Activated T-cell treated with anti-CD3 and anti-CD28 coated beads, Interleukin-2, amount 50 U/mL, for 72 hours (primary cell): ENCODE measurements at places on chromosomes 6 and 20. TPM values are rescaled to one million over a fixed set of nuclear protein-coding genes. Genes with fewer than 3 reads are reported as not detected.

DNA sequence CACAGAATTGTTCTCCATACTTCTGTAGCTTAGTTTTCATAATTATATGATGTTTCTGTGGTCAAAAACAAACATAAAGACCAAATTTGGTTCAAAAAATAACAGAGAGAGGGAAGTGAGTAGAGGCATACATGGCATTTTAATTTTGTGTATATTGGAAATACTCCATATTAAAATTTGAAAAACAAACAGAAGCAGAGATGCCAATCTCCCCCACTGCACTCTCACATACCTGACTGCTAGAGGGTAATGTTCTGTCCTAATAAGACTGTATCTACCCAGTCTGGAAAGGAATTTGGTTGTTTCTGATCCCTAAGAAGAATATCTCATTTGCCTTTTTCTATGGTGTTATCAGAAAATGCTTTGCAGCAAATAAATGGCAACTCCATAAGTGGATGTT, 959.0 kb upstream of the FLRT3 start:
- no peaks in the 10 kb centered on the region for H3K4me1 ChIP-seq
- H3K27ac ChIP-seq, result no peak overlapping the region

SAMD10 gene
- total RNA-seq, result 54.6 TPM

DNA sequence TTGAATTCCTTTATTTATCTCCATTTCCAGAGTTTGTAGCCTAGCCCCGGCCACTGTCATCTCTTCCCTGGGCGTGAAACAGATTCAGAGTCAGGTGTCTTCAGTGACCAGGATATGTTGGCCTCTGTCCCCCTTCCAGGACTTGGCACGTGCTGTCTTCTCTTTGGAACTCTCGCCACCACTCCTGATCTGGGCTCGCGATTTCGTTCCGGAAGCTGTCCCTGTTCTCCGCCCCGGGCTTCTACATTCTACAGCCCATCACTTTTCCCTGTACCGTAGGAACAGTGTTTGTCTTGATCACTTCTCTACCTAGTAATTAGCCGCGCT, 739 bp downstream of the GSS start:
- H3K4me1 ChIP-seq, result peaks cover 25% of the 10 kb centered on the region
- H3K36me3 ChIP-seq, result peaks cover 7% of the 10 kb centered on the region
- no peak for DNase-seq
- H3K27ac ChIP-seq, result peak overlapping the region; percentile 76
- peak overlapping the region; percentile 89 for H3K4me3 ChIP-seq
- no peaks in the 10 kb centered on the region for H3K27me3 ChIP-seq

DNA sequence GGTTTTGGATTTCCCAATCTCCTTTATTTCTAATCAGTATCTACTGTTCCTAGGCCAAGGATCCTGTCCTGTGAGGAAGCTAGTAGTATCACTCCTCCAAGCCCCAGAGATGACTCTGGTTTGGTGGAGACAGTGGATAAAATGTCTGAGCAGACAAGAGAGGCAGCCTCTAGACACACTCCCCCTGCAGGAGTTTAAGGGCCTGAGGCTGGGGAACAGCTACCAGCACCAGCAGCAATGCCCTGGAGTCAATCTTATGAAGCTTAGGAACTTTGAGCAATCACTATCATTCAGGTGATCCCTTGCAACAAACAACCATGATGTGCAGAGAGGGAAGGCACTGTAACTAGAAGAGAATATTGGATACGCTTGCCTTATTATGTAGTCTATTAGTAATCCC, 384.7 kb upstream of the ID4 start:
- no peaks in the 10 kb centered on the region for H3K4me1 ChIP-seq
- H3K36me3 ChIP-seq, result no peaks in the 10 kb centered on the region
- DNase-seq, result no peak

DNA sequence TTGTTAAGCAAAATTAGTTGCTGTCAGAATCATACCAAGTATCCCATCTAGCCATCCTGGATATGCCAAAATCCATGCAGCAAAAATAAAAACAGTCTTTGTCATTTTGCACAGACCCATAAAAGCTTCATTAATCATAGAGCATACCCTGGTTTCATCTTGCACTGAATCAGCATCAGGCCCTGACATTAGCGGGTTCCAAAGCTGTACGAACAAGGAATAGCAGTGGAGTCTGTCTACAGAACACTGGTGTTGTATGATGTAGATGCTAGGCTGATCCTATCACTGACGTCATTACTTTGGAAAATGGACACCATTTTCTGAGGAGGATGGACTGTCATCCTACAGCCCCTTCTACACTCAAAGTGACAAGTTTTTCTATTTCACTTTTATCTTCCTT, 315.6 kb downstream of the ESR1 start:
- H3K4me1 ChIP-seq, result no peaks in the 10 kb centered on the region
- DNase-seq, result no peak
- no peak overlapping the region for H3K4me3 ChIP-seq
- H3K27ac ChIP-seq, result no peak overlapping the region
- peaks cover 2% of the 10 kb centered on the region for H3K36me3 ChIP-seq

- H3K4me1 ChIP-seq, result peaks cover 10% of the 10 kb centered on the region
- H3K36me3 ChIP-seq, result no peaks in the 10 kb centered on the region
- H3K27me3 ChIP-seq, result peaks cover 41% of the 10 kb centered on the region
- H3K27ac ChIP-seq, result no peak within 1 kb of the TSS
- H3K4me3 ChIP-seq, result peak within 1 kb of the TSS; percentile 27
- DNase-seq, result no peak
Observed at GRCh38 chr20:63471981-63472831, at the start of gene KCNQ2. TSS of gene KCNQ2 (minus strand) at chr20:63472655. CDS start at chr20:63472463, 192 bp downstream.

- H3K4me3 ChIP-seq, result no peak overlapping the region
- DNase-seq, result no peak
- H3K27me3 ChIP-seq, result peaks cover 82% of the 10 kb centered on the region
- peaks cover 2% of the 10 kb centered on the region for H3K36me3 ChIP-seq
- H3K27ac ChIP-seq, result no peak overlapping the region
Observed at GRCh38 chr6:133895573-133896343, 6.8 kb downstream of the TCF21 start.

DNA sequence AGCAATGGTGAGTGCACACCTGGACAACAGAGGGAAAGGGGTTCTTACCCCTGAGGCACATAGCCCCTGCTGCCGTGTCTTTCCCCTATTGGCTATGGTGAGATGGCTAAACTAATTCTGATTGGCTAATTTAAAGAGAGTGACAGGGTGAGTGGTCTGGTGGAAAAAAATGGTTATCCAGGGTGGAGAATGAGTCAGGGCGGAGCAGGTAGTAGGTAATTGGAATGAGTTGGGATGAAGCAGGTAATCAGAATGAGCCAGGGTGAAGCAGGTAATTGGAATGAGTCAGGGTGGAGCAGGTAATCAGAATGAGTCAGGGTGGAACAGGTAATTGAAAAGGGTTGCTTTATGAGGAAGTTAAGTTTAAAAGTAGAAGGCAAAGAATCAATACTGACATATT, 200.3 kb downstream of the EYA4 start:
- no peak for DNase-seq
- no peaks in the 10 kb centered on the region for H3K4me1 ChIP-seq
- no peaks in the 10 kb centered on the region for H3K36me3 ChIP-seq
- no peak overlapping the region for H3K27ac ChIP-seq
- H3K4me3 ChIP-seq, result no peak overlapping the region

- peaks cover 37% of the 10 kb centered on the region for H3K27me3 ChIP-seq
- peaks cover 7% of the 10 kb centered on the region for H3K36me3 ChIP-seq
- no peak overlapping the region for H3K27ac ChIP-seq
- peak overlapping the region; percentile 13 for H3K4me3 ChIP-seq
Observed at GRCh38 chr6:3159805-3160781, 2.7 kb upstream of the TUBB2A start.

DNA sequence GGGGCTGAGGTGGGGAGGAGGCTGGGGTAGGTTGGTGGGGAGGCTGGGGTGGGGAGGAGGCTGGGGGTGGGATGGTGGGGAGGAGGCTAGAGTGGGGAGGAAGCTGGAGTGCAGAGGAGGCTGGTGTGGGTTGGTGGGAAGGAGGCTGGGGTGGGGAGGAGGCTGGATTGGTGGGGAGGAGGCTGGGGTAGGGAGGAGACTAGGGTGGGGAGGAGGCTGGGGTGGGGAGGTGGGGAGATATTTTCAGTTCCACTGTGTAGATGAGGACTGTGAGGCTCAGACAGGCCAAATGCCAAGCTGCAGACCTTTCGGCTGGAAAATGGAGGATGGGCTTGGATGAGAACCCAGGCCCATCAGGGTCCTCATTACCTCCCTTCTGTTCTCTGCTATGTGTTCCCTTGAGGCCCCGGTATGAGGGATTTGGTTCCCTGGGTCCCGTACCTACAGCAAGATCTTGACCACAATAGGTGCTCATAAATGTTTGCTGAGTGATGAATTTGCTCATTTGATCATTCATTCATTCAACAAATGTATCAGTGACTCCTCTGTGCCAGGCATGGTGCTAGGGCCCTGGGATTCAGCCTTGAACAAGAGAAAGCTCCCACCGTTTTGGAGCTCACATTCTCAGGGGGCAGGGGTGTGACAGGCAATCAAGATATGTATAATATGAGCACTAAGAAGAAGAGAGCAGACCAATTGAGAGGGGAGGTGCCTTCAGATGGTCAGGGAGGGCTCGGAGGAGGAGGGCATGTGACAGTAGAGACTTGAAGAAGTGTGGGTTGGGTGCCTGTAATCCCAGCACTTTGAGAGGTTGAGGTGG, 36.1 kb upstream of the NOL4L start:
- no peak overlapping the region for H3K27ac ChIP-seq
- no peak for DNase-seq
- H3K36me3 ChIP-seq, result no peaks in the 10 kb centered on the region

GRCh38 chr20:47365023-47365764, 8.7 kb upstream of the ZMYND8 start:
- H3K36me3 ChIP-seq, result no peaks in the 10 kb centered on the region
- H3K27ac ChIP-seq, result no peak overlapping the region
- DNase-seq, result no peak

DNA sequence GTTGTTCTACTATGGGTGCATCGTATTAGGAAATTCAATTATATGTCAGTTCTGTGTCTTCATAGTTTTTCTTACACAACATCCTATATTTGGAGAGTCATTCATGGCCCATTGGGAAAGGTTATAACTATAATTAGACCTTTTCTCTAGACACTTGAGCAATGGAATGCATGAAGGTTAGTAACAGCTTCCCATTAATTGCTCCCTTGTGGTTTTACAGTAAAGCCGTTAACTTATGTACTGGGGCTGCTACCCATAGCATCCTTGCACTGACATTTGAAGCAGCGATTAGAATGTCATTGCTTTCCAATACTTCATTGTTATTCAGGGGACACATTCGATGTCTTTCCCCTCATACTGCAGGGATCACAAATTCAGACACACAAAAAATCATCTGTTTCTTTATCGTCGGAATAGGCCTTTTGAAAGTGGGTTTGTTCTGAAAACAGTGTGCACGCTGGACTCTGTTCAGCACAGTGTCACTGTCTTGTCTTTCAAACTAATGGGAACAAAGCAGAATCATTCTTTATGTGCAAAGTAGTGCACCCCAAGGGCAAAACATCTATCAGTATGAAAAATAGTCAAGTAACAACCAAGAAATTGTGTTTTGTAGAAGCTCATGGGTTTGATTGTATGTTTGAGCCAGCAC, 634.3 kb upstream of the MAP3K7 start:
- no peak for DNase-seq
- H3K4me3 ChIP-seq, result no peak overlapping the region
- H3K27me3 ChIP-seq, result no peaks in the 10 kb centered on the region
- no peak overlapping the region for H3K27ac ChIP-seq
- H3K36me3 ChIP-seq, result no peaks in the 10 kb centered on the region

DNA sequence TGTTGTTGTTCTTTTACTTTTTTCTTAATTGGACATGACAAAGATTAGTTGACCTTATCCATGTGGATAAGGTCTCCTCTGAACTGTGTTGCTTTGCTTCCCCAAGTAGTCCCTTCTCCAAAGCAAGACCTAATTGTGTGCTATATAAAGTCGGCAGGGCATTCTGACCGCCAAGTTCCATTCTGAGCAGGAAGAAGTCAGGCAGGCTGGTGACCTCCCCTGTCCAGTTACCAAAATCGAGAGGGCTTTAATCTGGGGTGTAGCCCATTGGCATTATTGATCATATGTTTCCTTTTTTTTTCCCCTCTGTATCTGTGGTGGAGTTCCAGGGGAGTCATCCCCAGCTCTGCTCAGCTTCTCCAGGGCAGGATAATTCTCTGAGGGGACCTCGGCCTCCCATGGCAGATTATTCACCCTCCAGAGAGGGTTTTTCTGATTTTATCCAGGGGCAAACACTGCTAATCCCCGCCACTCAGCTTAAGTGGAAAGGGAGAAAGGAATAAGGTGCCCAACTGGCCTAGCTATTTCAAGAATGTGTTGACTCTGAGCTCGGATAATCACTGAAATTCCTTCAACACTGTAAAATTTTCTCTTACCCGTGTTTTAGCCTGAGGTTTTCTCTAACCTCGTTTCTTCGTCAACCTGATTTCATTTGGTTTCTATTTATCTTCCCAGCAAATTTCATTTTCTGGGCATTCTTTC, 71.8 kb upstream of the L3MBTL3 start:
- H3K4me3 ChIP-seq, result no peak overlapping the region
- no peaks in the 10 kb centered on the region for H3K36me3 ChIP-seq
- H3K27me3 ChIP-seq, result peaks cover 28% of the 10 kb centered on the region

- H3K4me1 ChIP-seq, result peaks cover 19% of the 10 kb centered on the region
- no peaks in the 10 kb centered on the region for H3K36me3 ChIP-seq
- no peak for DNase-seq
- H3K4me3 ChIP-seq, result no peak overlapping the region
Observed at GRCh38 chr20:53716395-53716794, 122.8 kb upstream of the ZNF217 start.

COL12A1 gene
- total RNA-seq, result not detected

KIAA0408 gene
- 6.6 TPM for total RNA-seq

C6orf52 gene
- 4.4 TPM for total RNA-seq

- no peak overlapping the region for H3K4me3 ChIP-seq
- no peak for DNase-seq
- H3K36me3 ChIP-seq, result no peaks in the 10 kb centered on the region
- no peak overlapping the region for H3K27ac ChIP-seq
Observed at GRCh38 chr6:75946146-75946831, 126.2 kb downstream of the IMPG1 start.

GRCh38 chr6:40409716-40410397, 177.3 kb downstream of the LRFN2 start:
- H3K4me1 ChIP-seq, result peaks cover 5% of the 10 kb centered on the region
- H3K27ac ChIP-seq, result no peak overlapping the region
- no peaks in the 10 kb centered on the region for H3K36me3 ChIP-seq
- no peak for DNase-seq
- no peak overlapping the region for H3K4me3 ChIP-seq
- no peaks in the 10 kb centered on the region for H3K27me3 ChIP-seq

- H3K27ac ChIP-seq, result no peak overlapping the region
- no peak for DNase-seq
- no peak overlapping the region for H3K4me3 ChIP-seq
- no peaks in the 10 kb centered on the region for H3K36me3 ChIP-seq
- H3K27me3 ChIP-seq, result no peaks in the 10 kb centered on the region
Observed at GRCh38 chr20:24332956-24333355, 136.5 kb upstream of the SYNDIG1 start.

GRCh38 chr6:148577687-148578488, 168.9 kb upstream of the UST start:
- H3K27me3 ChIP-seq, result peaks cover 44% of the 10 kb centered on the region
- no peaks in the 10 kb centered on the region for H3K36me3 ChIP-seq
- no peak overlapping the region for H3K27ac ChIP-seq
- DNase-seq, result peak; percentile 58
- peaks cover 8% of the 10 kb centered on the region for H3K4me1 ChIP-seq

GRCh38 chr20:17710379-17711266, 10.9 kb downstream of the BANF2 start:
- H3K4me1 ChIP-seq, result no peaks in the 10 kb centered on the region
- no peak overlapping the region for H3K27ac ChIP-seq
- H3K27me3 ChIP-seq, result no peaks in the 10 kb centered on the region
- no peak overlapping the region for H3K4me3 ChIP-seq

SYNCRIP gene
- total RNA-seq, result 75.9 TPM

EEF1E1 gene
- total RNA-seq, result 49.5 TPM

- peaks cover 9% of the 10 kb centered on the region for H3K27me3 ChIP-seq
- no peak for DNase-seq
- no peak overlapping the region for H3K4me3 ChIP-seq
- H3K4me1 ChIP-seq, result peaks cover 29% of the 10 kb centered on the region
- no peak overlapping the region for H3K27ac ChIP-seq
Observed at GRCh38 chr6:41345901-41346300, 10.5 kb downstream of the NCR2 start.
